ENCODE measurements at places on chromosomes 2 and 18. TPM values are rescaled to one million over a fixed set of nuclear protein-coding genes. Genes with fewer than 3 reads are reported as not detected.

GRCh38 chr2:180657054-180657453 lies 323.4 kb upstream of the UBE2E3 start:
- DNase-seq, result no peak

DNA sequence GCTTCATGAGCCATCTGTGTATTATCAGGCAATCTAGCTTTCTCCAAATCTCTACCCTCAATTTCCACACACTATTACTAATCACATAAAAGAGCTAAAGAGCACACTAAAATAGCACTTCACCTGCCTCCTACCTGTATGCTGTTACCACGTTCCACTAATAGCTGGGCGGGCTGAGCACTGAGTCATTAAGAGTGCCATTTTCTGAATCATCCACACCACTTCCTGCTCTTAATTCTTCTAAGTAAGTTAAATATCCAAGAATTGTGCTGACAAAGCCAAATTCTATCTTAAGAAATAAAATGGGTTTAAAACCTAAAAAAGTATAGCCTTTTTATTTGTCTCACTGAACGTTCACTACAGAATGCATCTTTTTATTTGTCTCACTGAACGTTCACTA lies 35.7 kb downstream of the NOL10 start:
- no peak for DNase-seq

DNA sequence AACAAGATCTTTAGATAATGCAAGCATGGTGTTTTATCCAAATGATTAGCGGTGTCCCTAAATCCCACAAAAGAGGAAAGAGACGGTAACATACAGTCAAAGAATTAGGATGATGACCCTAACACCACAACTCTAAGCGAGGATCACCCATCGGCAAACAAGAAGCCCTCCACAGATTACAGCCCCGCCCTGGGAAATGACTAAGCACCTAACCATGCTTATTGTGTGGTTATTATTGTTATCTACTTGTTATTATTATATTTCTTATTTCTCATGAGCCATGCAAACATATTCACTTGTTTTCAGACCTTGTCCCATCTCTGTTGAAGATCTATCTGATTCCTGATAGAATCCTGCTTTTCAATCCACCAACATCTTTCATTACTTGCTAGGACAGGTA lies 651.3 kb downstream of the NYAP2 start:
- no peak for DNase-seq

GRCh38 chr2:3639015-3639630 lies 18.9 kb upstream of the ALLC start:
- DNase-seq, result no peak

- no peak for DNase-seq
Observed at GRCh38 chr2:72603481-72603880, 222.4 kb downstream of the EXOC6B start.

DNA sequence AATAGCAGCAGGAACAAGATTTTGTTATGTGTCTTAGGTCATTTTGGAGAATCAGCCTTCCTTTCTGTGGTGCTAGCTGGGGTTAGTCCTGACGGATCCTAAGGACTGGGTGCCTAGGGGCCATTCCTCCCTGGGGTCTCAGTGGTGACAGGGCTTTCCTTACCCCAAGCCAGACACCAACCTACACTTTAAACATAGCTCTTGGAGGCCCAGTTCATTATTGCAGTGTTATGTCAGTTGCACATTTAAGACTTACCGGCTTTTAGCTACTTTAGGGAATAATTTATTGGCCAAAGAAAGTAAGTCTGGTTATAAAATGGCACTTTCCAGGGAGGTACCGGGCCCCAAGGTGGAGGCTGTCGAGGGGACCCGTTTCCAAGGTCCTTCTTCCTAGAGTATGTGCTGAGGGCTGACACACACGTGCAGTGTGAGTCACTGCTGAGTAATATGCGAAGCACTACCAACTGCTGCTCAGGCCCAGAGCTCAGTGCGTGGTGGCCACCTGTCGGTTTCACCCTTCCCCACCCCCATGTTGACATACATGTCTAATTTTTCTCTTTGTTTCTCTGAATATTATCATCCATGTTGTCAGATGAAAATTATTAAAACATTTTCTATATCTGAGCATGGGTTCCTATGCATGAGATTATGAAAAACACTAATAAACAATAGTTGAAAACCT lies 37.0 kb upstream of the GRHL1 start:
- DNase-seq, result no peak

DNA sequence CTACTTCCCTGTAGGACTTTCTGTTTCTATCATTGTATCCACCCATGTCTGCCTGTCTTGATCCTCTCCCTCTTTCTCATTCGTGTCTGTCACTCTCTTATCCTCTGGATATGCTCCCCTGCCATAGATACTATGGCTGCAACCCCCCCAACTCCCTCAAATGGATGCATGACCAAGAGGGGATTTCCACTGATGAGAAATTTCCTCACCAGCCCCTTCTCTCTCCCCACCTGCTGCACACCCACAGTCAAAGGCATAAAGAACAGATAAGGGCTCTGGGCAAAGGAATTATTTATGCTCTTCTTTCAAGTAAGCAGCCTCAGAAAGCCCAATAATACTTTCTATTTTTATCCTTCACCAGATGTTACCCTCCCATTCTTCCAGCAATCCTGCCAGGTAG lies 121.3 kb downstream of the FOXI3 start:
- no peak for DNase-seq

- DNase-seq, result peak; percentile 52
Observed at GRCh38 chr18:8705238-8705960, at the start of gene MTCL1. MTCL1 (plus strand) TSS chr18:8705556; CDS start chr18:8705661, 105 bp downstream.

- DNase-seq, result no peak
Observed at GRCh38 chr18:79030680-79031079, 38.5 kb upstream of the ATP9B start.

- DNase-seq, result no peak
Observed at GRCh38 chr2:17271416-17271815, 246.8 kb downstream of the RAD51AP2 start.

- DNase-seq, result no peak
Observed at GRCh38 chr2:156708051-156708450, 271.9 kb downstream of the GPD2 start.

DNA sequence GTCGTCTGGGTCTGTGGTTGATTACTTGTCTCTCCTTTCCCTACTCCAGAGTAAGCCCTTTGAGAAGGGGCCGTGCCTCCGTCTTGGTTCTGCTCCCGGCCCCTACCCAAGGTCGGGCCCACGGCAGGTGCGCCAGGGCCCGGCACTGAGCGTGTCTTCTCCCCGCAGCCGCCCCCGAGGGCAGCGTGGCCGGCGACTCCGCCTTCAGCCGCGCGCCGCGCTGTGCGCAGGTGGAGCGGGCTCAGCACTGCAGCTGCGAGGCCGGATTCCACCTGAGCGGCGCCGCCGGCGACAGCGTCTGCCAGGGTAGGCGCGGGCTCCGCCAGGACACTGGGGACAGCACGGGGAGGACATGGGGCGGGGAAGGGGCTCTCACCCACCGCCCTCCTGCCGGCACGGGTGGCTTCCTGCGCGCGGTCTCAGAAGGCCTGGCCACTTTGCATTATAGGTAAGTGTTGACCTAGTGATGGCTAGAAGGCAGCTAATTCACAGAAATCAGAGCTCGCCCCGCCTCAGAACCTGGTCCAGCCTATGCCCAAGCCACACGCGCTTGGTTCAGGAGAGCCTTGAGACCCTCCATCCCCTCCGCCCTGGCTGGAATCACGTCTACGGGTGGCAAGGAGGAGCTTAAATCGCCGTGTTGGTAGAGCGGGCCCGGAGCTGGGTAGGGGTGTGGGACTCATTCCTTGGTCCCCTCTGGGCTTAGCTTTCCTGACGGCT lies 43.5 kb downstream of the FBLN7 start:
- no peak for DNase-seq

DNA sequence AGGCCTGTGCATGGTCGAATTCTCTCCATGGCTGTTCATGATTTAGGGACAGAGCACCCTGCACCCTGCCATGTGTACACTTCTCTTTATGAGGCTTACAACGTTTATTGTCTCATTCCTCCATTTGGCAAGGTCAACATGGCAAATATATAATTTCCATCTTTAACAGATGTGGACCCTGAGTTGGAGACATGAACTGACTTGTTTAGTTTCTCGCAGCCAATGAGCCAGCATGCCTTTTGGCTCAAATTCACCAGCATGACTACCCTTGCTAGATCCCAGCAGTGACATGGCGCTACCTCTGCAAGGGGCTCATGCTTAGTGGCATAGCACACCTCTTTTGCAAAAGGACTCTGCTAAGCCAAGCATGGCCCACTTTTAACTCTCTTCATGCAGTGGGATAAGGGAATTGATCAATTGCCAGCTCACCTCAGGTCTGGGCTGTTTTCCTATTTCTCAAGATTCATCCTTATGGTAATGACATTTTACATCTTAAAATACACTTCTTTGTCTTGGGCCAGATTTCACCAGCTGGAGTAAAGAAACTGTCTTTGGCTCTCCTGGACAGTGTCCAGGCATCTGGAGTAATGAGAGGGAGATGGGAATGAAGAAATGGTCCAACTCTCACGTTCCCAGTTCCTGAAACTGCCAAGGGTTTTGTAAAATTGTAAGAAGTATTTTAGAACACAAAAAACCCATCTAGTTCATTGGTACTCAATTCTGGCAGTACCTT lies 159.5 kb downstream of the SETBP1 start:
- no peak for DNase-seq

GRCh38 chr2:188897096-188897495 lies 77.1 kb upstream of the COL3A1 start:
- no peak for DNase-seq

- no peak for DNase-seq
Observed at GRCh38 chr2:126715576-126716406, 59.8 kb downstream of the GYPC start.

- no peak for DNase-seq
Observed at GRCh38 chr2:10258326-10258725, 44.4 kb upstream of the HPCAL1 start.

DNA sequence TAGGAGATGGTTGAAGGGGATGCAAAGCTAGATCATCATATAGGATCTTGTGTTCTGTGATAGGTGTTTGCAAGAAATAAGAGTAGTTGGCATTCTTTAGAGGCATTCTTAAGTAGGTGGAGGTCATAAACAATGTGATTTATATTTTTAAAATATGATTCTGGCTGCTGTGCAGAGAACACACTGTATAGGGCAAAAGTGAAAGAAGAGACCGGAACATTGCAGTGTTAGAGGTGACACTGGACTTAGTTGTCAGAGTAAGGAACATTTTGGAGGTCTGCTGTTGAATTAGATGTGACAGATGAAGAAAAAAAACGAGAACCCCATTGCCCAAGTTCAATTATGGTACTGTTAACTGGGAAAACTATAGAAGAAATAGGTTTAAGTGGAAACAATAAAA lies 37.7 kb downstream of the HAT1 start:
- DNase-seq, result no peak

DNA sequence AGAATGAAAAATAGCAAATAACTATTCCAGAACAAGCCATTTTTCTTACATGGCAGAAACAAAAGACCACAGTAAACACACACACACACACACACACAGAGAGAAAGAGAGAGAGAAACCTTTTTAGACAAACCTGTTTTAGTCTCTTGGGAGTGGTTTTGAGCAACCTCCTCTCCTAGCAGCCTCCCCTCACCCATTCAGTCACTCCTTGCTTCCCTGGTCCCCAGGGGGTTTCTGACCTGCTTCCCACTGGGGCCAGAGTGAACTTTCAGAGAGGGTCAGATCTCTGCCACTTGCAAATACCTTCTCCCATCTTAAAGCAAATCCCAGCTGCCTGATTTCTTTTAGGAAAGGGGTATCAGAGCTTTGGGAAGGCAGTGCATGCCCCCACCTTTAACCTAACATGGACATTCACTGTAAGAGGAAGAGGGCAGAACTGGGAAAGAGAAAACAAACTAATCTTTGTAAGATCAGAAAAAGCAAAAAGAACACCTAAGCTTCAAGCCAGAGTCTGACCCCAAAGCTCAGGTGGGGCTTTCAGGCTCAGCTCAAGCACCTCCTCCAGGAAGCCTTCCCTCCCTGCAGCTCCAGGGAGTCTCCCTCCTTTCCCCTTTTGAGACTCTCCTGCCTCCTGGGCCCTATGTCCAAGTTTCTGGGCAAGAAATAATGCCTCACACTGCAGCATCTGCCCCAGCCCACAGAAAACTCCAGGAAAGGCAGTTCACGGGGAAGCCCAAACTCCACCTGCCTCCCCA lies 2.7 kb downstream of the SDC1 start:
- no peak for DNase-seq

DNA sequence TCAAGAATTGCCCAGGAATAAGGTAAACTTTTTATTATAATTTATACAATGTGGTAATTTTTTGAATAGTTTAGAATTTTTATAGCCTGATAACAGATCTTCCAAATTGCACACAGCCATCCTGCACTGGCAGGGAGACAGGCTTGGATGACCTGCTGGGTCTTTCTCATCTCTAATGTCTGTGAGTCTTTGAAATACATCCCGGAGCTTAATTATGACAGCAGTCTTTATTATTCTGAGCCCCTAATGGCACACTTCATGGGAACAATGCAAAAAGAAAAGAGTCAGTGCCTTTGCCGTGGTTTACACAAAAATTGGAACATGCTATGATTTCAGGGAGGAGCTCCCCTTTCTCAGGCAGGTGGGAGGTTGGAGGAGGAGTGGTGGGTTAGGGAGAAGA lies 71.0 kb downstream of the TMEM182 start:
- DNase-seq, result no peak

DNA sequence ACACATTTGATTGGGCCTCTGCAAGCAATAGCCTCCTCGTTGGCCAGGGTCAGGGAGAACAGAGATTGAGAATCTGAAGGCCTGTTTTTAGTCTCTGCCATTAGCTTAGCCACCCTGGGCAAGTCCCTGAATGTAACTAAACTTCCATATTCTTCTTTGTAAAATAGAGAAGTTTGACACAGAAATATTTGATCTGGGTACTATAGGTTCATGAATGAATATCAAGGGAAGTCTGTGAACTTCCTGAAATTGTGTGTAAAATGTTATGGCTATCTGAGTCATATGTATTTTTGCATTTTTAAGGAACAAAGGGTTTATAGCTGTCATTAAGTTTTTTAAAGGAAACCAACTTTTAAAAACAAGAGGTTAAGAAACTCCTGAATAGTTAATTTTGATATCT lies 23.2 kb downstream of the RND3 start:
- DNase-seq, result no peak

DNA sequence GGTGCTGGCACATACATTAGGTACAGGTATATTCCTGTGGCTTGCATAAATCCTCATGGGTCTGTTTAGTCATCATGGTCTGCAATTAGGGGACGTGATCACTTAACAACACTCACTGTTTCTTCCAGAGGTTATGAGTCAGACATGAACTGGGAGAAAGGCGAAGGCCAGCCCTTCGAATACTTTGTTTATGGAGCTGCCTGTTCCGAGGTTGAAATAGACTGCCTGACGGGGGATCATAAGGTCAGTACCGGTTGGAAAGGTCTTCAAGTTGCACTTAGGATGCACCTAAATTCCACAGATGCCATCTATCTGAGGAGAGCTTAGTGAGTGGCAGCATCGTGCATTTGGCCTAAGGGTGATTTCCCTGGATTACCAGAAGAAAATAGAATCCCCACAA lies 76.9 kb downstream of the AOX1 start:
- no peak for DNase-seq

Gene SCN7A
- total RNA-seq, result 4.2 TPM

Gene VWC2L
- total RNA-seq, result not detected

Gene NT5C1B
- total RNA-seq, result not detected

Gene SMYD1
- not detected for total RNA-seq

Gene CYP27C1
- total RNA-seq, result 0.05 TPM

Gene CRYBA2
- total RNA-seq, result not detected

Gene DLX2
- total RNA-seq, result not detected

Gene FTCDNL1
- 6.2 TPM for total RNA-seq

Gene DSC3
- total RNA-seq, result not detected

Gene ERMN
- not detected for total RNA-seq

Gene DUSP2
- 1.1 TPM for total RNA-seq

Gene USP40
- total RNA-seq, result 19.9 TPM
